ENCODE measurements at places on chromosomes 2 and 18.

DNA sequence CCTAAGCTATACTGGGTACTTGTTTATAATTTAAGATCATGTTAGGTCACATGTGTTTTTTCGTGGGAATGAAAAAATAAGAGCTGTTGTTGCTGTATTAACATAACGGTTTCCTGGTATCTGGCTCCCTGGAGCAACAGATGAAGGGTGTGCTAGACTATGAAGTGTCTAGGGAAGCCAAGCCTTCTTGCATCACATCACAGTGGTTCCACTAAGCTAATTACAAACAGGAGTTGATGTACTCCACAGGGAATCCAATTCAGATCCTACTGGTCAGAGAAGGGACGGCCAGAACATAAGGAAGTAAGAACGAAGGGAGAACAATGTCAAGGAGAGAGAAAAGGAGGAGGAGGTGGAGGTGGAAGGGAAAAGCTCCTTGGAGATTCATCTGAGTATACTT, 193.0 kb upstream of the CYP26B1 start:
- DNase-seq: no peak

GRCh38 chr18:76412818-76413565, 82.0 kb downstream of the ZNF516 start:
- DNase-seq: no peak

DNA sequence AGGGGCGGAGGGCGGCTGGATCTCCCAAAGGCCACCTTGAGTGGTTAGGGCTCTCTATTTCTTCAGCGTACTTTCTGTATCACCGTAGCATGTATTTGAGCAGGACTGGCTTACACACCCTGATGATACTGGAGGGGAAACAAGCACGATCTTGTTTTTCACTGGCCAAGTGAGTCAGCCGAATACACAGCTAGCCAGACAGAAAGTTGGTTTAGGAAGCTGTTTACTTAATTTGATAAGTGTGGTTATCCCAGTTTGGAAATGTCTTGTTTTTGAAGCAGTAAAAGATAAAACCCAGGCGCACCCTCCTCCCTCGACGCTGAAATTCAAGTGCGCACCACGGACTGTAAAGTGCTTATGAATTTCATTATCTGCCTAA, 582 bp downstream of the RIOK3 start:
- no peak for DNase-seq

GRCh38 chr2:187718092-187718491, 163.9 kb upstream of the TFPI start:
- DNase-seq: no peak

DNA sequence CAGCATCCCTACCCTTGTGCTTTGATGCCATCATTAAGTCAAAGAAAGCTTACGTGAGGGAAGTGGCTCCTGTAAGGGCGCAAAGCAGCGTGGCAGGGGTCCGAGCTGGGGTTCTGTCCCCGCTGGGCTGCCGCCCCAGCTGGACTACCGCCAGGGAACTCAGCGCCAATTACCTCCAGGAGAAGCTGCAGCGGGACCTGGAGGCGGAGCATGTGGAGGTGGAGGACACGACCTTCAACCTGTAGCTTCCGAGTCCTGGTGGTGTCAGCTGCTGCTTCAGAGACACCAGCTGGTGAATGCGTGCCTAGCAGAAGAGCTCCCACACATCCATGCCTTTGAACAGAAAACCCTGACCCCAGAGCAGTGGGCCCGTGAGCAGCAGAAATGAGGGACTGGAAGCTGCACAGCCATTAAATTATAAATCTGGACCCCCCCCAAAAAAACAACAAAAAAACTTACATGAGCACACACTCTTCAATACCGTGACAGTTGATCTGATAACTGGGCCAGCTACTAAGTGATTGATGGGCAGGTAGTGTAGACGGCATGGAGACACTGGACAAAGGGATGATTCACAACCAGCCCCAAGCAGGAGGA, 20.1 kb upstream of the YES1 start:
- no peak for DNase-seq

DNA sequence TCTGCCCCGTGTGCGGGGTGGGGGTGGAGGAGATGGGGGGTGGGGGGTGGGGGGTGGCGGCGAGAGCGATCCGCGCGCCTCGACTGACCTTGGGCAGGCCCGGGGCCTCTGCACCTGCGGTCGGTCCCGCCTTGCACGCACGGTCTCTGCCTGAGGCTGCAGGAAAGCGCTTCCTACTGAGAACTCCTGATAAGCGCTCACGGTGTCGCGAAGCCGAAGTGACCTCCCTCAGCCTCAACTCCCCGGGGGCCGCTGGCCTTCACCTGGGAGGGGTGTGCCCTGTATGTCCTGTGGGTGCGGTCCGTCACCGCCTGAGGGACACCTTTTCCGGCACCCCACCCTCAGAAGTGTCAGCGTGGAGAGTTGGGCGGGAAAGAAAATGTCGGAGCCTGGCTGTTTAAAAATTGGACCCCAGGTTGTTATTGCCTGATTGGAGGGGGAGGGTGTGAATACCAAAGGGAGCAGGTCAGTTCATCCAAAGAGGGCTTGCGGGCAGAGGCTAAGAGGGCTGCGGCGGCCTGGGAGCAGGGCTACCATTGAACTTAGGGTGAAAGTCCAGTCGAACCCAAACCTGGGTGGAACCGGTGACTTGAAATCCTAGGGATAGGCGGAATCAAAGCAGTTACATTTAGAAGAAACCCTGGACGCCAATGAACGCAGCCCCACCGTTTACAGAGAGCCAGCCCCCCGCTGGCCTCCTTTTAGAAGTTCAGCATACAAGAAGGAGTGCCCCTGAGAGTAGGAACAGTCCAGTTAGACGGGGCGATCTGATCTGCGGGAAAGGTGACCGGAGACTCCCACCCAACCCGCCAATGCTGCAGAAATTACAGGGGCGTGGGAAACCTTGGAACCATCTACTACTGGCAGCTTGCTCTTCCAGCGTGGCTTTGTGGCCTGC, 1.2 kb downstream of the MAL start:
- DNase-seq: no peak

GRCh38 chr18:58639751-58640427, 11.0 kb upstream of the ALPK2 start:
- DNase-seq: no peak

DNA sequence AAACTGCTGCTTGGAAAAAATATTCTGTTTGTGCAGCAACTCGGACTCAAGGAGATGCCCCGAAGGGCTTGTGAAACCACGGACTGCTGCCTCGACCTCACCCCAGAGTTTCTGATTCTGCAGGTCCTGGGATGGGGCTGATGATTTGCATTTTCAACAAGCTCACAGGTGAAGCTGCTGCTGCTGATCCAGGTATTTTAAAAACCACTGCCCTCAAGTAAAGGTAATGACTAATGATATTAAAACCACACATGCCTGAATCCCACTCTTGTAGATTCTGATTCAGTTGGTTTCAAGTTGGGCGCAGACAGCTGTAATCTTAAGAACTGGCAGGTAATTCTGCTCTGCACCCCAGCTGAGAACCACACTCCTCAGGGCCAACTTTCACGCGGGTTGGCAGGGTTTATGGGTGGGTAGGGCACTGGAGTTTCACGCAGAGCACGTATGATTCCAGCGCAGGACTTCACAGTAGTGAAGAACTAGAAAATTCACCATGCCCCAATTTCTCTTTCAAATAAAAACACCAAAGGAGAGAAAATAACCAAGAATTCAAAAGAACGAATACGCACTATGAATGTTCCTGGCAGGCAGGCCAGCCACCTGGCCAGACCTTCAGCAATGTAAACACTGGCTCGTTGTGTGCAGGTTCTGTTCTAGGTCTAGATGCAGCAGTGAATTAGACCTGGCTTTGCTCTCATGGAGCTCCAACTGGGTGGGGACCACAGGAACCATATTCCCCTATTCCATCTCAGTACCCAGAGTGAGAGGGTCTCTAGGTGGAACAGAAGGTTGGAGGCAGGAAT, 74.6 kb upstream of the ZFP36L2 start:
- DNase-seq: no peak

GRCh38 chr2:205034034-205034433, 488.8 kb downstream of the PARD3B start:
- no peak for DNase-seq

- peak; percentile 64 for DNase-seq
Measured at GRCh38 chr2:112259509-112260294, 4.9 kb upstream of the ZC3H8 start.

GRCh38 chr18:58806826-58807714, 57.6 kb upstream of the ZNF532 start:
- no peak for DNase-seq

DNA sequence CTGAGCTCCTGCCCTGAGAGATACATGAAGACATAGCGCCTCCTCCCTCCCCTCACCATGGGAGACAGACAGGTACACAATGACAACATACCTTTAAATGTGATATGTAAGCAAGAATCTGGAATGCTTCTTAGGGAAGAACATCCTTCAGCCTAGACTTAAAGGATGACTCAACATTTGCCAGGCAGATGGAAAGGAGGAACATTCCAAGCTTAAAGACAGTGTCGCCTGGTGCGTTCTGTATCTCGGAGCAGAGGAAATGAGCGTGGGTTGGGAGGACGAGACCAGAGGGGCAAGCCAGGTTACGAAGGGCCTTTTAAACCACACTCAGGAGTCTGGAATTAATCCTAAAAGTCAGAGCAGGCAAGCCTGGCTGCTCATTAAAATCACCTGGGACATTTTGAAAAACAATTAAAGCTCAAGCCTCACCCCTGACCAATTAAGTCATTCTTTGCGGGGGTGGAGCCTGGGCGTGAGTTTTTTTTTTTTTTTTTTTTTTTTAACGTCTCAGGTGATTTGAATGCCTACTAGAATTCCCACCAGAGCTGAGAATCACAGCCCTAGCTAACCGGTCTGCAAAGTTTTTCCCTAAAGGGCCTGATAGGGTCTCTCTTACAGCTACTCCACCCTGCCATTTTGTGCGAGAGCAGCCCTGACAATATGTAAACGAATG, 131.2 kb upstream of the SEC11C start:
- no peak for DNase-seq

DNA sequence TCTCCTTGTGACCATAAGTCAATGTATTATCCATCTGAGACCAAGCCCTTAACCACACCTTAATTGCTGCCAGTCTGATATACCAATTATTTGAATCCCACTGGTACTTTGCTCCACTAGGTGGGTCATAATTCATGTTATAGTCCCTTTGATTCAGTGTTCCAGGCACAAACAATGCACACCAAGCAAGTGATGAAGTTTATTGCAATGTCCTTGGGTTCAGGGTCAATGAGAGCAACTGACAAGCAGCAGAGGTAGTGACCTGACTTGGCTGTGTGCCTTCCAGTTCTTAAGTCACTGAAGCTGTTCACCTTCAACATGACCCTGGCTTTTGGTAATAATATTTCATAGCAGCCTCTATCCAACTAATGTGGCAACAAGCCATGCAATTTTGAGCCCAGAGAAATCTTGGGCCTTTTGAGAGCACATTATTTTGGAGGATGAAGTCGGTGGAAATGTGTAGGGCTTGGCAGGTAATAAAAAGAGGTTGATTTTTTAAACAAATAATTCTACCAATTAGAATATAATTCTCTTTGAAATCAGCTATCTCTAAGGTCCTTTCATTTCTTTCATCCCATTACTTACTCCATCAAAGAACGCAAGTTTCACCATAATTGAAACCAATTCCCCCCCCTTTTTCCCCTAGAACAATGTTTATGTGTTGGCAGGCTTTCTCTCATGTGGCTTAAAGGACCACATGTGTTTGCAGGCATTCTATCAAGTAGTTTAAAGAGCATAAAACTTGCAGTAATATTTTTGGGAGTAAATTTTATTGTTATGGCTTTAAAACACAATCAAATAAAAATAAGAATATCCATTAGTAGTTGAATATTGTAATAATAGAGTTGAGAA, 3.1 kb upstream of the CPO start:
- DNase-seq: no peak

GRCh38 chr2:34738691-34739090, 1139.6 kb upstream of the FAM98A start:
- DNase-seq: no peak

- no peak for DNase-seq
Measured at GRCh38 chr2:215933151-215933550, 80.2 kb downstream of the MREG start.

- DNase-seq: no peak
Measured at GRCh38 chr2:233058717-233059546, 1.2 kb upstream of the INPP5D start.

DNA sequence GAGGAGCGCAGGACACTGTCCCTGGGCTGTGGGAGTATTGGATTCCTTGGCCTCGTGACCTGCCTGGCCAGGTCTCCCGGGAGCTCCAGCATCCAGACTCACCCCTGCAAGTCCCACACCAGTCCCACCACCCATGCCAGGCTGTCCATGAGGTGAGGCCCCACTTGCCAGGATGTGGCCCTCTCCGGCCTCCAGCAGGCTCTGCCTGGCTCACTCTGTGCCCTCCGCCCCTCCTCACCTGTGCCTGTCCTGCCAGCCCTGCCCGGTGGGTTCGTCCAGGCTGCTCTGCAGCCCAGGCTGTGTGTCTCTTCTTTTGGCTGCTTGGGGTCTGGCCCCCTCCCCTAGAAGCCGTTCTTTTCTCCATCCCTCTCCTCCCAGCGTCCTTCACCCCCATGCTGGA, 436.8 kb upstream of the MYT1L start:
- DNase-seq: no peak

DNA sequence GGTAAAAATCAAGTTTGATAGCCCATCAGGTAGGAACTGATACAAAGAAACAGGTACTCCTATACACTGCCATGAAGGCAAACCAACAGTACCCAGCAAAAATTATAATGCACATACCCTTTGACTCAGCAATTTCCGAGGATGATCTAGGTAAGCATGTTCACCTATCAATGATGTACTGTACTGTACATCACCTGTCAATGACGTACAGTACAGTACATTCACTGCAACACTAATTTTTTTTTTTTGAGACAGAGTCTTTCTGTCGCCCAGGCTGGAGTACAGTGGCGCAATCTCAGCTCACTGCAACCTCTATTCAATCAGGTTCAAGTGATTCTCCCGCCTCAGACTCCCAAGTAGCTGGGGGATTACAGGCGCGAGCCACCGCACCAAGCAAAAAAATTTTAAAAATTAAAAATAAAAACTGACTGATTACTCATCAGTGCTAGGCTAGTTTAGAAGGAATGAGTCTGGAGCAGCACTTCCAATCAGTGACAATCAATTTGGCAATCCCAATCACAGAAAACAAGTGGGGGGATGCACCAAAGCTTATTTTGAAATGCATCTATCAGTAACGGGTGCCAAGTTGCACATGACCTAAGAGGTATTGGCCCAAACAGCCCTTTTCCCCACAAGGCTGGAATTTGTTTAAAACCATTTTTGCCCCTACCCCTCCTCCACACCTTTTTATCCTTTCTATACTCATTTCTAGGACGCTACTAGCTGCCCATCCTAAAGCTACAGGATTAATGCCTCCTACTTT, 8.2 kb downstream of the SRSF7 start:
- no peak for DNase-seq

GRCh38 chr18:3255611-3256165, 6.2 kb upstream of the MYL12B start:
- no peak for DNase-seq
